ENCODE measurements at places on chromosomes 6 and 20. TPM values are rescaled to one million over a fixed set of nuclear protein-coding genes. Genes with fewer than 3 reads are reported as not detected.

DLL1 gene
- 13.5 TPM for polyA plus RNA-seq

FBXO5 gene
- polyA plus RNA-seq, result 34.7 TPM

WASF1 gene
- polyA plus RNA-seq, result 53.3 TPM

PRSS35 gene
- polyA plus RNA-seq, result 45.3 TPM

NKX2-4 gene
- not detected for polyA plus RNA-seq

ACSS1 gene
- 35.0 TPM for polyA plus RNA-seq

GRCh38 chr20:39117491-39117890 lies 155.3 kb downstream of the DHX35 start:
- no peak for DNase-seq

DNA sequence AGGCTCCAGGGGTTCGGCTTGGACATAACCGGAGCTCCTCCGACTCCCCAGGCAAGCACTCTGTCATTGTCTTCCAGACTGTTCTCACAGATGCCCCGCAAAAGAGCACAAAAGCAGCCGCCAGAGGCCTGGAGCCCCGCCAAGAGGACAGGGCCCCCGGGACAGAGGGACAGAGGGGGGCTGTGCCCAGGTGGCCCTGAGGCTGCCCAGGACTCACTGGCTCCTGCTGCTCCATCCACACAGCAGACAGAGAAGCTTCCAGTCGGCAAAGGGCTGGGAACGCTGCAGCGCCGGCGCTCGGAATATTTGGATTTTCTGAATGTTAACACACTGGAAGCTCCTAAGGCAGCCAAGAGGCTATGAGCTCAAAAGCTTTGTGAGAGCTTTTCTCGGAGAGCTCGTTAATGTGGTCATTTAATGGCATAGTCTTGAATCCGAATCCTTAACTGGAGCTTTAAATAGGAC lies 68.0 kb upstream of the QKI start:
- DNase-seq, result no peak

- no peak for DNase-seq
Observed at GRCh38 chr6:71490876-71491275, 202.3 kb downstream of the OGFRL1 start.

DNA sequence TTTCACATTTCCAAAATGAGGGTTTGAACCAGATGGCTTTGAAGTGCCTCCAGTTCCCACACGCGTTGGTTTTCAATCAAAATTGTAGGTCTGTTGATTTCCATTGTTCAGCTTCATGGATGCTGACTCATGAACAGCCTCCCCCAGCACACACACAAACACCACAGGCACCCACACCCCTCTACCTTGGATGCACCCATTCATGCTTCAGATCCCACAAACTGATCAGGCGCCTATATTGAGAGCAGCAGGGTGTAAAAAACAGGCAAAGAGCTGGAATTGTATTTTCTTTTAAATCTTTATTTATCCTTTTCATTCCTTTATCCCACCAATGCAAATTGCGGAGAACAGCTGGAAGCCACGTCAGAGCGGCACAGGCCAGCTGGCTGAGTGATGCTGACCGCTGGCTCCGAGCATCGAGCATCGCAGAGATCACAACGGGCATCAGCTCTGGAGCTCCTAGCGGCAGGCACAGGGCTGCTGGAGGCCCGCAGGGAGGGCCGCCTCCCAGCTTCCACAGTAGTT lies 29.3 kb upstream of the TBC1D7 start:
- no peak for DNase-seq

GRCh38 chr6:123168892-123169773 lies 173.1 kb downstream of the CLVS2 start:
- no peak for DNase-seq

DNA sequence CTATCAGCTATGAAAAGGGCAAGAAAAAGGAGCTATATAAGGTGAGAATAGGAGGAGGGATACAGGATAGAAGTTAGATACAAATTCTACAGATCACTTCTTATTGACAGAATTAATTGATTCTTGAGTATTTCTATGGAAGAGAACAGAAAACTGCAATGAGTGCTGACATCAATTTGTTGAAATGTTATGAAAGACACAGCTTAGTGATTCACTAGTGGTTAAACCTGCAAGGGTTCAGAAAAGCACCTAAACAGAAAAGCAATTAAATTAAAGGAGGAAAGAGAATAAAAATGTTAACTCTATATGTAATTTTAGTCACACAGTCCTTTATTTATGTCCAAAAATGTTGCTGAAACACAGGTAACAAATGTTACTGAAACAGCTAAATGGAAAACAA lies 254.4 kb upstream of the RUNX2 start:
- DNase-seq, result no peak

- no peak for DNase-seq
Observed at GRCh38 chr20:17345321-17345720, 118.5 kb downstream of the PCSK2 start.

DNA sequence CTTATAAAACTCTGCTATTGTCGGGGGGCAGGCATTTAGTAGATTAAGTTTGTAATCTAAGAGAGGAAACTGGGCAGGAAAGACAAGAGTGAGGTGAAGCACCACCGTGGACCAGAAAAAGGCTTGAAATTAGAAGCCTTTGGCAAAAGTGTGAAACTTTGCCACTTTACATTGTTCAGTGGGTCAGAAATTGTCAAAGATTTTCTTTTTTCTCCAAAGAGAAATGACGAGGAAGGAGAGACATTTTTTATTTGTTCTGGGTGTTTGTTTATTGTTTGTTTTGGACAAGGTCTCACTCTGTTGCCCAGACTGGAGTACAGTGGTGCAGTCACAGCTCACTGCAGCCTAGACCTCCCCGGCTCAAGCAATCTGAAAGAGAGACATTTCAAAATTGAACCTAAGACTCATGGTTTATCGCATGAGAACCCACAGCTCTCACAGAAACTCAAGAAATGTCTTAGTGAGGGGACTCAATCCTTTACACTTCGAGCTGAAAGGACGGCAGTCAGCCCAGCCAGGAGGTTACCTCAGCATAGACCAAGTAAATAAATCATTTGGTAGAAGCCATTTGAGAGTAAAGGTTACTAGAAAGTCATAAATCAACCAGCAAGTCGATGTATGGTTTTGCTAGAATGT lies 262.8 kb upstream of the TAB2 start:
- no peak for DNase-seq

- DNase-seq, result no peak
Observed at GRCh38 chr6:35038076-35038475, 103.1 kb downstream of the TCP11 start.

DNA sequence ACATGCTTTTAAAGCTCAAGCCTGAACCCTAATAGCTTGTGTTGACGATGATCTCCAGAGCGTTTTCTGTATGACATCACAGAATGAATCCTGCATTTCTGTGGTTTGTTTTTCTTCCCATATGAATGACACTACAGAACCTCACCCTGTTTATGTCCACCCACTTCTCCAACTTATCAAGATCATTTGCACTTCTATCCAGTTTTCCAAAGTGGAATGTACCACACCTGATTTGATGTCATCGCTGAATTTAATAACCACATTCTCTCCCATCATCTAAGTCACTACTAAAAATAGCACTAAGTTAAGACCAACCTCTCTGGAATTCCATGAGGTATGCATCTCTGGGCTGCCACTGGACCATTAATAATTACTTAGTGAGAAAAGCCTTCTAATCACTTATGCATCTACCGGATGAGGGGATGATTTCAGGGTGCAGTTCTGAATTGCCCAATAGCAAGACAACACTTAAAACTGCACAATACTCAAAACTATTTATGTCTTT lies 33.3 kb upstream of the CITED2 start:
- DNase-seq, result no peak

GRCh38 chr6:166526937-166527336 lies 59.5 kb downstream of the RAMACL start:
- DNase-seq, result no peak

DNA sequence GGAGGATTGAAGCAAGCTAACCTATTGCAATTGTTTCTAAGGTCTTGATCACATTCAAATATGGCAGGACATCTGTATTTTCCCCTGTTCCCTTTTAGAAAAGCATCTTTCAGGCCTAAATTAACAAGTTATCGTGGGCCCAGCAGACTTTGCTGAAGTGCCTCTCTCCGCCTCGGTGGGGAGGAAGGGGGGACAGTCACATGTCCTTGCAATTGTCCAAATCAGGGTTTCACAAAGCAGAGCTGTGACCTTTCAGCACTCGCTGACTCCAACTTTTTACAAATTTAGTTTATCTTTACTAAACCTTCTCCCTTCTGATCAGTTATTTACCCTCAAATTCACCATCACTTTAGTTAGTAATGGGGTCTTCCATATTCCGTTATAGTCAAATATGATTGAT lies 74.4 kb upstream of the KCNK16 start:
- no peak for DNase-seq

DNA sequence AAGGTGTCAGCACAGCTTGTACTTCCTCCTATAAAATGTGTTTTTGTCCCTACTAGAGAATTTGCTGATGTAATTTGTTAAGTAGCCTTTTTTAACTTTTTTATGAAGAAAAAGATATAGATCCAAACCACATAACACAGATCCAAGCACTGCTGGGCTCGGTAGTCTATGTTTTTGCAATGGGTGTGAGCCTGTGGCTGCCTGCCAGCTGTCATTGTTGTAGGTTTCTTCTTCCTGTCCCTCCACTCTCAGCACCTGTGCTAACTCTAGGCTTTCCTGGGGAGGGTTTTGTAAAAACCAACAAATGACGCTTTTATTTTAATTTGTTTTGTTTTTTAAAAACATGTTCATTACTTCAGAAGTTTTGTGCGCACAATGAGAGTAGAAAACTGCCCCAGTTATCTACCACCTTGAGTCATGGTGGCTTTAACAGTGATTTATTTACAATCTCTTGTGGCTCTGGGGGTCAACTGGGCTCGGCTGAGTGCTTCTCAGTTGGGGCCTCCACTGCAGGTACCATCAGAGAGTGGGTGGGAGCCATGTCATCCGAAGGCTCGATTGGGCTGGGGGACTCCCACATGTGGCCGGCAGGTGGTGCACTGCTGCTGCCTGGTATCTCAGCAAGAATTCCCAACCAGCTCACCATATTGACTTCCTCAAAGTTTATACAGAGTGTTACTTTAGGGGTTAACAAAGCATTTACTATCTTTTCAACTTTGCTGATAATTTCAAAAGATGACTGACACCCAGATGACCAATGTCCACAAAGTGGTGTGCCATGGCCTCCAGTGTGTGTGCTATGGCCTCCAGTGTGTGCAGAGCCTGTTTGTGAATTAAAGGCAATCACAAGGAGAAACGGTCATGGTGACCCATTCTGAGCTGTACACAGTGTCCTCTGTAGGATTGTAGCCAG lies 3.0 kb upstream of the CCR6 start:
- DNase-seq, result no peak

GRCh38 chr20:14454296-14454695 lies 116.9 kb upstream of the FLRT3 start:
- no peak for DNase-seq

GRCh38 chr6:14310960-14311359 lies 193.4 kb downstream of the CD83 start:
- DNase-seq, result no peak
